ENCODE measurements at places on chromosomes 1 and 21.
A peak's percentile ranks its signal among the peaks of the same experiment; 100 is the strongest.

- DNase-seq, result peak; percentile 54
These were observed 29.0 kb upstream of the KHDRBS1 start for GRCh38 chr1:31984419-31985347.

DNA sequence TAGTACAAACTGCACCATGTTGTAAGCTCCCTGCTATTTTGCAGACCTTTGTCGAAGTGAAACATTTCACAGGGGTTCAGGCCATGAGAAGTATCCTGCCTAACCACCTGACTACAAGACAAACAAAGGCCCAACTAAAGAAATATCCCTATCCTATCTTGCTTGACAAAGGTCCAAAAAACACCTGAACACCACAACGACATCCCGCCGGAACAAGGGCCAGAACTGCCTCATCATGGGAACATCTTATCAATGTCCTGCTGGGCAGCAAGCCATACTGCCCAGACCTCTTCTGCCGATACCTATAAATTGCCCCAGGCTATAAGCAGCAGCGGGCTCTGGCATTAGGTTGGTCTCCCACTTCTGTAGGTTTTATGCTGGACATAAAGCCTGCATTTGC lies 12.3 kb downstream of the MYSM1 start:
- no peak for DNase-seq

DNA sequence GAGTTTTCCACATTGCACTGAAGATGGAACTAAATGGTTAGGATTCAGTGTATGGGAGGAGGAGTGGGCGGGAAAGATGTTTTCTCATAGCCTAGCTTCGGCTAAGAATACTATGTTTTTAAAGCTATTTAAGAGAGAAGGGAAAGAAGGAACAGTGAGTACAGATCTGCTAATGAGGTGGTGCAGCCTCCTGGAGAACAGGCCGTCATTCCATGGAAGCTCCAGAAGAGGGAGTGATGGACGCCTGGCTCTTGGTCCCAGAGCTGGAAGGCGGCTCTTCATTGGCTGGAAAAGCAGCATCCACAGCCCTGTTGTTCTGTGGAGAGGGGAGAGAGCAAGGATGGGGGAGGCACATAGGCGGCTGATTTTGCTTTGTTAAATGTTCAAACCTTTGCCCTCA lies 6.9 kb downstream of the CAMK1G start:
- DNase-seq, result no peak

DNA sequence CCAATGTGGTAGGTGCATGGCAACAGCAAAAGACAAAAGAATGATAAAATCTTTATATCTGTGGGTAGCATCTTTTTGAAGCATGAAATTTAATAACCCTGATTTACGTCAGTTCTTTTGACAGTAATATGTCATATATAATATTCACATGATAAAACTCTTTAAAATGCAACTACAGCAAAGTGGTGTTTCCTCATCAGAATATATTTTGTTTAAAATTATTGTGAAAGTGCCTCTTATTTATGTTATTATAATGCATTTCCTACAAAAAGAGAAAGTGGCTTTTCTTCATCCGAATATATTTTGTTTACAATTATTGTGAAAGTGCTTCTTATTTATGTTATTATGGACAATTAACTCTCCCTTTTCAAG lies 46.9 kb upstream of the EEIG2 start:
- no peak for DNase-seq

- no peak for DNase-seq
These were observed 170.1 kb downstream of the NEK7 start for GRCh38 chr1:198326915-198327314.

DNA sequence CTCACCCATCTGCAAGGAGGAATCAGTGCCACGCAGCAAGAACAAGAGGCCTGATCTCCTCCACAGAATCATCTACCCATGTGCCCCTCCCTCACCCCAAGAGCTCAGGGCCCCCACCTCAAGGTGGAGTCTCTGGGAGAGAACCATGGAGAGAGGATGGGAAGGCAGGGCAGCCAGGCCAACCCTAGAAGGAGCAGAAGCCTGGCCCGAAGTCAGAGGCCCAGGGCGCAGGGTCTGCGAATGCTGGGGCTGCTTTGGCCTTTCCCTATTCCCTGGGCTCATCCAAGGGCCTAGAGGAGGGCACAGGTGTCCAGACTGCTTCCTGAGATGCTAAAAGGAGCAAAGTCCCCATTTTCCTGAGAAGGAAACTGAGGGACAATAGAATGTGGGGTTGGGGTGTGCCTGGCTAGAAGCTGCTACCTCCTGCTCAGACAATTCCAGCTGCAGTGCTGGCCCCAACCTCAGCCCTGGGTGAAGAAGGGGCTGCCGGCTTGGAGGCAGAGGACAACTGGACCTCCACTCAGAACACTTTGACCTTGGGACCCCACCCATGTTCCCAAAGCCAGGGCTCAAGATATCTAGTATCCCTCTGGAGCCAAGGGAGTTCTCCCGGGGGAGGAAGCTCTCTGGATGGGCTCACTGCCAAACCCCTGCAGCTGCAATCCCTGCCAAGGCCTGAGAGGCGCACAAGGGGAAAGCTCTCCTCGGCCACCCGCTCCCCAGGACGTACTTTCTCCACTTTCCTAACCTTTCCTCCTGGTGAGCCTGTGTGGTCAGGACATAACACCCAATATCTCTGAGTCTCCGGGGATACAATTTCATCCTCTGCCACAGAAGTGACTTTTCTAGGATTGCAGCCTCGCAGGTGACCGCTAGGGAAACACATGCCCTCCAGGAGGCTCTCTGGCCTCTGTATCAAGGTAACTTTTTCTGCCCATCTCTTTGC lies 16.6 kb upstream of the LEMD1 start:
- no peak for DNase-seq

DNA sequence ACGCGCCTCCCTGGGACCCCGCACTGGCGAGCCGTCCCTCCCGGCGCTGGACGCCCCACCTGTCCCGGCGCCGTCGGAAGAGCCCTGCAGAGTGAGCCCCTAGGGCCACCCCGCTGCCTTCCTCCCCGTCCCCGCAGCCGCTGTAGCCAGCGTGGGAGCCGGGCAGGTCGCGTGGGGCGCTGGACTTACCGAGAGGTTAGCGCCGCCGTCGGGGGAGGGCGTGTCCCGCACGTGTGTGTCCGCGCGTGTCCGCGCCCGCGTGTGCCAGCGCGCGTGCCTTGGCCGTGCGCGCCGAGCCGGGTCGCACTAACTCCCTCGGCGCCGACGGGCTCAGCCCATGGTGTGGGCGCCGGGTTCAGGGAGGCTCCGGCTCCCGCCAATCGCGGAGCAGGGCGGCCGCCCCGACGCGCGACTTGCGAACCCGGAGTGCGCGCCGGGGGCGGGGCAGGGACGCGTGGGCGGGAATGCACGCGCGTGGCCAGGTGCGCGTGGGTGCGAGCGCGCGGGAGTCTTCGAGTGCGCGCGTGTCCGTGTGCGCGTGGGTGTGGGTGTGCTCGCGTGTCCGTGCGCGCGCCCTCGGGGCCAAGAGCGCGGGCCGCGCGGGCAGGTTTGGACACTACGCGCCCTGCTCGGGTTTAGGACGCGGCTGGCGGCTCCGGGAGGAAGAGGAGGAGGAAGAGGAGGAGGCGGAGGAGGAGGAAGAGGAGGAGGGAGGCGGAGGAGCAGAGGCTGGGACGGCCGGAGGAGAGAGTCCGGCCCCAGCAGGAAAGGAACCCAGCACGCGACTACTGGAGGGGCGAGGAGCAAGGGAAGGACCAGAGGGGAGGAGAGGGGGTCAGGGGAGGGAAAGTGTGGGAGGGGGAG lies 145.2 kb upstream of the ETS2 start:
- peak; percentile 17 for DNase-seq

- no peak for DNase-seq
These were observed 70.6 kb upstream of the CNTN2 start for GRCh38 chr1:204972426-204972825.

DNA sequence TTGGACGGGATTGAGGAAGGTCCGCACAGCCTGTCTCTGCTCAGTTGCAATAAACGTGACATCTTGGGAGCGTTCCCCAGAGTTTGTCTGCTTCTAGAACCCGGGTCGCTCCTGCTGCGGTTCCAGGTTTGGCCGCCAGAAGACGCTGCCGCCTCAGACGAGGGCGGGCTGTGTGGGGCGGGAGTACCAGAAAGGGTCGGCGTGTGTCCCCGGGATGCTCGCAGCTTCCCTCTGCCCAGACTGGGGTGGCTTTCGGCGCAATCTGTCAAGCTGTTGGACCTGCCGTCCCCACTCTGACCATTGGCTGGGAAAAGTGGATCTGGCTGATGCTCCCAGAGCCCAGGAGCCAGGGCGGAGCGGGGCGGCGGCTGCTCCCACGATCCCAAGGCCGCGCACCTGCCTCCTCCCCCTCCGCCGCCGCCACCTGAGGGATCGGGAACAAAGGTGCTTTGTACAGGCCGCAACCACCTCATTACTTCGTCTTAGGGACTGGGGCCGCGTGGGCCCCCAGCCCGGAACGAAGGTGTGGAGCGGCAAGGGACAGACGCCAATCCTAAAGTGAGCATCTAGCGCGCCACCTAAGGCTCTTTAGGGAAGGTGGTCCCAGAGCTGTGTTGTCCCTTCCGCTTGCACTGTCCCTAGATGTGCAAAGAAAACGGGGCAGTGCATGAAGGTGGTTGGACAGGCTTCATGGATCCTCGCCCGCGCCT lies 683 bp upstream of the EFNA4 start:
- DNase-seq, result peak; percentile 74

DNA sequence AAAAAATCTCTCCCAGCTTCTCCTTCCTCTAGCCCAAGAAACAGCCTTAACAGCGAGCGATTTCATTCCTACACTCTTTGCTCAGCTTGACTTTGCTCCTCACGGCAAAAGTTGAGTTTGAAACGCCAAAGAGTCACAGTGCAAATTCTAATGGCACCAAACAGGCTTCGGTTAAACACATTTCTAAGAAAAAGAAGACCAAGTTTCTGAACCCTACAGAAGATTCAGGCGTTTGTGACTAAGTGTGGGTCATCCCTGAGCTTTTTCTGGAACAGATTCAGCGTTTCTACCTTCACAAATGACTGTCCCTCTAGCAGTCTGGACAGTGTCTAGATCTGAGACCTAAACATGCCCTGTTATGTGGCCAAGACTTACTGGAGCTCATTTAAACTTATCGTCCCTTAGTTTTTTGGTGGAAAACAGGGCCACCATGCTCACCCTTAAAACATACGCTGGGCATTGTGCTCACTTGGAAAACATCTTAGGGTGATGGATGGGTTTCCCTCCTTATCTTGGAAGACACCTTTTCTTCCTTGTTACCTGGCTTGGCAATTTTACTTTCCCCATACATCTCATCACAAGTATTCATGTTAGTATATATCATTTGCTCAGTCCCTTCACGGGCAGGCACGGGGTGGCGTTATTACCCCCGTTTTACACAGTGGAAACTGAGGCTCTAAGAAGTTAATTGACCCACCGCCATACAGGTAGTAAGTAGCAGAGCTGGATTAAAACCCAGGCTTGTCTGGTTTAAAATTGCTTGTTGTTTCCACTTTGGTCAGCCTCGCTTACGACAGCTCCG lies 1.0 kb downstream of the C1orf198 start:
- no peak for DNase-seq

DNA sequence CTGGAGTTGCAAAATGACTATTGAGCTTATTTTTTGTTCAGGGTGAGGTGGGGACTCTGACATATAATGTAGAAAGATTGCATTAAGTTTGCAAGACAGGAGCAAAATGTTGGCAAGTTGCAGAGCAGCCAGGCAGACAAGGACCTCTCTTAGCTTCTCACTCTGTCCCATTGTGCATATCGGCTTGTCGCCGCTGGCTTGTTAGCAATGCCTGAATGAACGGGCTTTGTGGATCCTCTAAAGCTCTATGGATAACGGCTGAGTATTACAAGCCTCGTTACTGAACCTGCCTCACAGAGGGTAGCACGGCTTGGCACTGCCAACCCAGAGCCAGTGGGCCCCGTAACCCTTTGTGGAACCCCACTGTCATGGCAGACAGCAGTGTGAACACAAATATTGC lies 68.4 kb downstream of the TNR start:
- no peak for DNase-seq

- no peak for DNase-seq
These were observed 182.2 kb upstream of the RAB4A start for GRCh38 chr1:229088711-229089110.

GRCh38 chr1:209513226-209513625 lies 70.3 kb upstream of the CAMK1G start:
- no peak for DNase-seq

DNA sequence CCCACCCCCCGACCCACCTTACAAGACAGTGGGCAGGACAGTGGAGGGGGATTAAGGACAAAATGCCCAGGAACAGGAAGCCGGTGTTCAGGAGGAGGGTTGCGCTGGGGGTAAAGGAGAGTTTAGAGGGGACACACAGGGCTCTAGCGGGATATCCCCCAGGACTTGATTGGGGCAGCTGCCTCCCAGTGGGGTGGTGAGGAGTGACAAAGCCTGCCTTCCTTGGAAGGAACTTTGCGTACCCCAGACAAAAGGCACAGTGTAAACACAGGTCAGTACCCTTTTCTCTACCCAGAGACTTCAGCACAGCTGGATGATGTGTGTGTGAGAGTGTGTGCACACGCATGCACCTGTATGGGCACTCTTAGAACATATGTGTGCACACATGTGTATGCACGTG lies 51.7 kb upstream of the BCAR3 start:
- no peak for DNase-seq

DNA sequence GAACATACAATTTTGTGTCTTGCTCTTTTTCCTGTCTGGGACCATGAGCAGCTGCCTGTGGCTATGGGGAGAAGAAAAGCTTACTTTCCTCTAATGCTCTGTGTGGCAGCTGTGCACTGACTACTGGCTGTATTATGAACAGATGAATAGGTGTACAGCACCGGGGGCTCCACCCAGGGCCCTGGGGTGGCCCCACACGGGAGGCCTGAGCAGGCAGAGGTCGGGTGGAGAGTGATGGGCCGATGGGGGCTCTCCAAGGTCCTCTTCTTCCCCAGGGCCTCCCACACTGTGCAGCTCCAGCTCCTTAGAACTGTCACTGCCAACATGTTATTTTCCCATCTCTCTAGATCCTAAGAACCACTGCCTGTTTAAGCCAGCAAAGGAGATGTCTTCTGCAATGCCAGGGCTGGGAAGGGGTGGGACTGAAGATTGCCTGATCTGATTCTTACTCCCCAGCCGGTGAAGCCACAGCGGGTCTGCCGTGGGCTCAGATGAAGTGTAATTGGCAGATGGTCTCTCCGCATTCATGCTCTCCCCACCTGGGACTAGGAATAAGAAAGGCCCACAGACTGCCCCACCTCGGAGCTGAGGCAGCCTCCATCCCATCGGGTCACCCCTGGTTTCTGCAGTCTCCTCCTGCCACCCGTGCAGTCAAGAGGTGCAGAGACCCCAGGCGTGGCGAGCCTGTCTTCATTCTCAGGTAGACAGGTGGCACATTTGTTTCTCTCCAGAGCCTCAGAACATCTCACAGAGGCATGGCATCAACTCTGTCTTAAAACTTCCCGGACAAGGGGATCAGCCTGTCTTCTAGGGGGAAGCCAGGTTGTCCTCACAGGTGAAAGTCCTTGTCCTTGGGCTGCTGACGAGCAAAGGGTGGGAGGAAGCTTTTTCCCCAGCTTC lies 186.5 kb upstream of the GALNT2 start:
- DNase-seq, result no peak

GRCh38 chr1:33661811-33662454 lies 189.5 kb downstream of the ZSCAN20 start:
- DNase-seq, result no peak

DNA sequence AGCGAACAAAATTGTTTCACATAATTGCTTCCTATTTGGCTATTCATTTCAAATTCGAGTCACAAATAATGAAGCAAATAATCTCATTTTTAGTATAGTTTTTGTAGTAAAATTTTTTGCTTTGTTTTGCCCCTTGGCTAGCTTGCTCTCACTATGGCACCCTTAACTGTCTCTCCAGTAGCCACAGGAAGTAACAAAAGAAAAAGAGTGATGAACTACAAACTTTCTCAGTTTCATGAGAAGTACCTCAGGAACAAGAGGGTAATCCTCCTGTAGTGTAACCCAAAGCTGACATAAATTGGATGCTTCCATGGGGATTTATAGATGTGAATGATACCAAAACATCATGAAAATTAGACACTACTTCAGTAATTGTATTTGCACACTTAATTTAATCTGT lies 242.9 kb downstream of the BARHL2 start:
- no peak for DNase-seq
